HCEC 1CT (cell line): ENCODE measurements at places on chromosomes 2 and 18.

DNA sequence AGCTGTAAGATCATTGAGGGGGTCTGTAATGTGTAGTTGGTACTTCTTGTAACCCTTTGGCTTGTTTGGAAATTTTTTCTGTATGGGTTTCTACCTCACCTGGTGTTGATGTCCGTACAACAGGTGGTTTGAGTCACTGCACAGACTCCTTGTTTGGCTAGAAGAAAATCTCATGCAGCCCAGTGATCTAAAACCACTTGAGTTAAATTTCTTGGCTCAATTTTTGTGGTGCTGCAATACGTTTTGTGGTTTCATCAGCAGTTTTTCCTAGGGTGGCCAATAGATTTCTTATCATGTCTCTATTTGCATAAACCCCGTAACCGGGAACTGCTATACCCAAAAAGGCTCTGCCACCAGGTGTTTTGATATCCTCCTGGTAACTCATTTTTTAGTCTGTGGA is 43.4 kb downstream of the CERS6 start:
- no peak for DNase-seq

DNA sequence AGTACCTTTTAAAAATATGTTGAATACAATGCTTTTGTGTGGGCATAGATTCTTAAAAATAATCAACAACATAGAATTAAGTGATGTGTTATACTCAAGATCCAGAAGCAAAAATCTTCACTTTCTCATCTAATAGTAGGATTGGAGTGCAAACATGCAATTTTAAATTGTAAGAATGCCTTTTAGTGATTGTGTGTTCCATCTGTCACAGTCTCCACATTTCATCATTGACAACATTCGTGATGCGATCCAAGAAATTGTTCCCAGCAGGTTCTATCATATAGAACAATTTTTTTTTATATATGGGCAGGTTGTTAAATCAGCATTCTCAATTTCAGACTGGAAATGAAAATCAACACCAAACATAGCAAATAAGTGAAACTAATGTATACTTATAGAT is 1671.8 kb upstream of the SLC39A10 start:
- no peak for DNase-seq

- DNase-seq = no peak
Observed at GRCh38 chr2:241689306-241689705, 2.7 kb upstream of the DTYMK start.

DNA sequence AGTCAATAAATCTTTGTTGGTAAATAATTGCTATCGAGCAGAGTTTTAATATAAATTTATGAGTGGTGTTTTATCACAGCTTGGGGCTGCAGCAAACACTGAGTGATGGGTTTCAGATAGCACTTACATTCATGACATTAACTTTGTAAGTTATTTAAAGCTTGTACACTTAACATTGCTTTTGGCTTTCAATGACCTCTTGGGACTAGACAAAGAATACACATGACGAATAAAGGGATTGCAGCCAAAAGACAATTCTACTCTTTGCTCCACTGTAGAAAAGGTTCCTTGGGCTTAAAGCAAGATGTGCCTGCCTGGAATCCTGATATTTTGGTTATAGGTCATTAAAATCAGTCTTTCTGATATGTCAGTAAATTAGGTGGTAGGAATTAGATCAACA is 299.5 kb downstream of the GBX2 start:
- no peak for DNase-seq

DNA sequence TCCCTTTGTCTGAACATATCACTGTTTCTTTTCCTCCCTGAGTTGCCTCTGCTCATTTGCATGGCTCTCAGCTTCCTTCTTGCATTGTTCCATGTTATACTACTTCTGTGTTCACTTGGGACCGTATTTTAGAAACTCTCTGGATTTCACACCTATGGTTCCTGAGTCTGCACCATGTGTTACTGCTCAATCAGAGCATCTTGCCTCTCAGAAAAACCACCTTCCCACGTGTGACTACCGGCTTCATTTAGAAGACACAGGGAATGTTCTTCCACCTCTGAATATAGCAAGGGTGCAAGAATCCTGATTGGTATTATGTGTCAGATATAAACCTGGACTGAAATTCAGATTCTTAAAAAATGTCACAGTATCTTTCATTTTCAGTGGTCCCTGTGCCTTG is 731.2 kb downstream of the TDRD15 start:
- DNase-seq = no peak

GRCh38 chr18:26526128-26526965 is 22.0 kb downstream of the KCTD1 start:
- no peak for DNase-seq

DNA sequence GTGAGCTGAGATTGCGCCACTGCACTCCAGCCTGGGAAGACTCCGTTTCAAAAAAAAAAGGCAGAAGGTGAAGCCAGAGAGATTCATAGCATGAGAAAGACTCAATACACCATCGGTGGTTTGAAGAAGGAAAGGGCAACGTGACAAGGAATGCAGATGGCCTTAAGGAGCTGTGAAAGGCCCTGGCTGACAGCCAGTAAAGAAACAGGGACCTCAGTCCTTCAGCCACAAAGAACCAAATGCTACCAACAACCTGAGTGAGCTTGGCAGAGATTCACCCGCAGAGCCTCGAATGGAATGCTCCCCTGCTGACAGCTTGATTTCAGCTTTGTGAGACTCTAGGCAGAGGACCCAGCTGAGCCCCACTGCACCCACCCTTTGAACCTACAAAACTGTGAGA is 154.9 kb upstream of the NDUFV2 start:
- DNase-seq = no peak

DNA sequence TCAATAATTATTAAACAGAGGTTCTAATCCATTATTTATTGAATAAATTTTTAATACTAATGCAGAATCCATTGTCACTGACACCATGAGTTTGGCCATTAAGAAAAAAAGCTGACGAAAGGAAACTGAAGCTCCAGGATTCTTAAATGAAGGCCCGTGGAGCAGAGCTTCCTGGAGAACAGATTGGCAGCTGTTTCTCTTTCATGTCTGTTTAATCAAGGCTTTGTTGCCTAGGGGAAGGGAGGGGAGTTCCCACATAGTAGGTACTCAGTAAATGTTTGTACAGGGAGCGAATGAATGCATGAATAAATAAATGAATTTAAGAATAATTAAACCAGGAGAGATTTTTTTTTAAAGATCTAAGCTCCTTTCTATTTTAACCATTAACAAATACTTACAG is 315.1 kb upstream of the KLHL29 start:
- DNase-seq = no peak

- DNase-seq = no peak
Observed at GRCh38 chr2:100799686-100800085, 20.3 kb upstream of the NPAS2 start.

GRCh38 chr2:237390235-237390634 is 23.7 kb downstream of the COL6A3 start:
- DNase-seq = no peak

DNA sequence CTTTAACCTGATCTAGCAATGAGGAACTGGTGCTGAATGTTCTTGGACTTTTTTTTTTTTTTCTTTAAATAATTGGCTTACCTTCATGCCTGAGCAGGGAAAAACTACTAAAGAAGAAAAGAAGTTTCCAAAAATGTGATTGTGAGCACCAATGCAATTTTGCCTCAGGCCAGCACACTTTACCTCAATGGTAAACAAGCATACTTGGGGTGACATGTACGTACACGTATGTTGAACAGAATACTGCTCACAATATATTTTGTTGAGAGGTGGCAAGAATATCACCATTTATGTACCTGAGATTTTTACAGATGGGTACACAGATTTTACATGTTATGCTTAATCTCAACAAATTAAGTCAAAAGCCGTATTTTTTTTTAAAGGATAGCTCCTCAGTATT is 144.3 kb downstream of the FIGN start:
- no peak for DNase-seq

DNA sequence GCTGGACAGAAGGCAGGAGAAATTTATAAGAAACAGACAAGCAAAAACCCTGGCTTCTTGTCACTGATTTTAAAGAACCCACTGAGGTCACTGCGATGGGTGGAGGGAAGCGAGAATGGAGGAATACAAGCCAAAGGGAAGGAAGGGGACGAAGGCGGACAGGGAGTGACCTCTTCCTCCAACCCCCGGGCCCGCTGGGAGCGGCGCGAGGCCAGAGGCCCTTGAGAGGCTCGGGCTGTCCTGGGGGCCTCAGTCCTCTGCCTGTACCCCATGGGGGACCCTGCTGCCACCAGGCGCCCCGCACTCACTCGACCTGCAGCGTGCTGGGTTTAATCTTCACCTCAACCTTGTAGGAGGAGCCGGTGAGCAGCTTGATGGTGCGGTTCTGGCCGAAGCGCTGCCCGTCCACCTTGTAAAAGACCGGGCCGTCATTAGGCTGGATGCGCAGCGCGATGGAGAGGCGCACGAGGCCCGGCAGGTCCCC is 793 bp downstream of the CNRIP1 start:
- DNase-seq = peak; percentile 36

DNA sequence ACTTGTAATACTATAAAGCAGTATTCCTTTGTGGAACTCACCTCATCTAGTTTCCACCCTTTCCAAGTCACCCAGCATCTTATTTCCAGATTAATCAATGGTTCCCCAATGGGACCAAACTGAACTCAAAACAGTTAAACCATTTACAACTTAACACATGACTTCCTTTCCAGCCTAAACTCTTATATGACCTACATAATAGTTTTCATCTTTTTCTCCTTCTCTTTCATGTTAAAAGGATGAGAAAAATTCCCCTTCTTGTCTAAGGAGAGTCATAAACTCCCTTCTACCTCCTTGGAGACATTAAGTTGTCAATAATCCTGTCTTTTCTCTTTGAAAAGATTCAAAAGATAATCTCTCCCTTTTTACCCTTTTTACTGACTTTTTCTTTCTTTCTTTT is 6.7 kb downstream of the PPP3R1 start:
- DNase-seq = no peak

- DNase-seq = peak; percentile 32
Observed at GRCh38 chr2:10009811-10010781, 33.3 kb upstream of the KLF11 start.

DNA sequence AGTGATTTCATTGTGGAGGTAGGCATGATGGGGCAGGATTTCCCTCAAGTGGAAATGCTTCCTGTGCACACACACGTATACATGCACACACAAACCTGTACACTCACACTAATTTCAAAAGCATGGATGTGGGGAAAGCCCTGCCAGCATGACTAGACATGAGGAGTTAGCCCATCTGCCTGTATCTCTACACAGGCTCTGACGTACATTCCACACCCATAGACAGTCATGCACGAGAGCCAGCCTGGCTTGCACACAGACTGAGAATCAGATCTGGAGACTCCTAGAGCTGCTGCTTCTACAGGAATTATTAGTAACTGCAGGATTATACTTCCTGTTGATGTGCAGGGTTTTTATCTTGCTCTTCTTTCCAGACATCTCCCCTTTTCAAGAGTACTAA is 27.3 kb upstream of the NFU1 start:
- peak; percentile 8 for DNase-seq

- DNase-seq = peak; percentile 73
Observed at GRCh38 chr2:229852565-229852964, 69.2 kb downstream of the TRIP12 start.

DNA sequence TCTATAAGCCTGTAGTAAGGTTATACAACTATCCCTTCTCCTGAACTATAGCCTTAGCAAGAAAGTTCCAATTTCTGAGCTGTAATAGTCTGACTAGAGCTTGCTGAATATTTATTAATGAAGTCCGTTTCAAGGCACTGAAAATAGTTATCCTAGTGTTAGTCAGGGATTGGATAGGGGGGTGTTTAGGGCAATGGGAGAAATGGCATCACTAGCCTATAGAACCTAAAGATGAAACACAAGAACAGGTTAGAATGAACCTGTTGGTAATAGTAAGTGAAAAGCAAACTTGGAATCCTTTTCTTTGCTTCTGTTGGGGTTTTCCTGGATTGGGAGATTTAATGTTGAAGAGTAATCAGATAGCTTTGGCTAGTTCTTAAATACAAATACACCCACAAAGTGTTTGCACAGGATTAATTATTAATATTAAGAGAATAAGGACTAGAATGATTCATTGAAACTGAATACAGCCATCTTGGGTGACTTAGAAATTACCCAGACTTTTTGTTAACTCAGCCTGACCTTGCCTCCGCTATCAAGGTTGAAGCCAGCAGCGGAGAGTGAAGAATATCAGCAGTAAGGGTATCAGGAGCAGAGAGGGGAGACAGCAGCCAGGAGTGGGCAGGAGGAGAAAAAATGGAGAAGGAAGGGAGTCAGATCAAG is 14.4 kb downstream of the CCNT2 start:
- no peak for DNase-seq

- DNase-seq = no peak
Observed at GRCh38 chr18:79552696-79553095, 126.9 kb upstream of the CTDP1 start.

DNA sequence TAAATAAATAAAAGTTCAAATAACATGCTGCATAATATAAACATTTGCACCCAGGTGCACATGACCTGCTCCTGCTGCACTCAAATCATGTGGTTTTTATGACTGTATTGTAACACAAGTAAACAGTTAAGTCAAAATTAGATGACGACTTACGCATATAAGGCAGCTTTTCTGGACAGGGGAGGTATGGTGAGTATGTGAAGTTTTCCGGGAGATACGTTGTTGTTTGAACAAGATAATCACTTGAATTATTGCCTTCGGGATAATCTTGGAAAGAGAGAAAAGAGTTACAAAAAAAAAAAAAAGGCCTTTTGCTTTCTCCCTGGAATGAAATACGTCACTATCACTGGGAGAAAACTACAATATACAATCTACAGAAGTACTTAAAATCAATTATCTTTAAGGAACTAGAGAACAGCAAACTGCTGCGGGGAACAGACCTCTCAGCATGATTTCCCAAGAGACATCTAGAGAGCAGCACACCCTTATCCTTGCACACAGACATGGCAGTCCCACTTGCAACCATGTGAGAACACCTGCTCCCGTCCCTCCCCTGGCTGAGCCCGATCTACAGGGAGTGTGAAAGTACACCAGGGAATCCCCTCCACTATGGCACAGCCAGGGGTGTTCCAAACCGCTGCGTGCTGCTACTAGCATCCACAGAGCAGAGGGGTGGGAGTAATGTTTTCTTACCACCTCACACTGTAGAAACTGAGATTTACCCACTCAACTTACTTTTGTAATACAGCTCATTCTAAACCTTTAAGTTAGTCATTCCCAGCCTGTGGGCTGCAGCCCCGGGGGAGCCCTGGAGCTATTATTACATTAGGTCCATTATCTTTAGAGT is 26.3 kb downstream of the B4GALT6 start:
- DNase-seq = no peak

- no peak for DNase-seq
Observed at GRCh38 chr2:152251211-152251610, 75.6 kb upstream of the STAM2 start.

- no peak for DNase-seq
Observed at GRCh38 chr2:43715300-43716098, 39.3 kb upstream of the C1GALT1C1L start.

- no peak for DNase-seq
Observed at GRCh38 chr2:237297421-237298150, 116.4 kb downstream of the COL6A3 start.
